ENCODE measurements at places on chromosomes 4 and X.

GRCh38 chr4:175906384-175906783 lies 94.3 kb upstream of the GPM6A start:
- no peak overlapping the region for H3K27ac ChIP-seq
- H3K4me1 ChIP-seq: no peaks in the 10 kb centered on the region
- no peaks in the 10 kb centered on the region for H3K36me3 ChIP-seq
- peaks cover 3% of the 10 kb centered on the region for H3K27me3 ChIP-seq

- H3K27me3 ChIP-seq: peaks cover 2% of the 10 kb centered on the region
- H3K36me3 ChIP-seq: no peaks in the 10 kb centered on the region
- H3K4me1 ChIP-seq: peaks cover 1% of the 10 kb centered on the region
- H3K27ac ChIP-seq: no peak overlapping the region
- H3K4me3 ChIP-seq: no peak overlapping the region
Measured at GRCh38 chr4:189792924-189793618, 147.6 kb upstream of the FRG1 start.

DNA sequence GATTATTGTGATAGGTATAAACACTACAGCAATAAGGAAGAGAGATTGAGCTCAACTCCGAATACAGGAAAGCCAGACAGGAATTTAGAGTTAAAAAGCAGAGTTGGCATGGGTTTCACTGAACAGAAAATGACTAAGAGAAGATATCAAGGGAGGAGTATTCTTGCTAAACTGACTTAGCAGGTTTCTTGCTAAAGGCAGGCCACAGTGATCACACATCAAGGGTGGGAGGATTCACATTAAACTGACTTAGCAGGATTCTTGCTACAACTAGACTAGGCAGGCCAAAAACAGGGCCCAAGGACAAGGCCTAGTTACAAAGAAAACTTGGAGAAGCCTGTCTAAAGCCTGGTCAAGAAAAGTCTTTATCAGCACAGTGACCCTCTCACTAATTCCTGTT lies 195.1 kb downstream of the MAGEB5 start:
- no peak for DNase-seq
- no peaks in the 10 kb centered on the region for H3K27me3 ChIP-seq
- no peaks in the 10 kb centered on the region for H3K4me1 ChIP-seq
- no peaks in the 10 kb centered on the region for H3K36me3 ChIP-seq

DNA sequence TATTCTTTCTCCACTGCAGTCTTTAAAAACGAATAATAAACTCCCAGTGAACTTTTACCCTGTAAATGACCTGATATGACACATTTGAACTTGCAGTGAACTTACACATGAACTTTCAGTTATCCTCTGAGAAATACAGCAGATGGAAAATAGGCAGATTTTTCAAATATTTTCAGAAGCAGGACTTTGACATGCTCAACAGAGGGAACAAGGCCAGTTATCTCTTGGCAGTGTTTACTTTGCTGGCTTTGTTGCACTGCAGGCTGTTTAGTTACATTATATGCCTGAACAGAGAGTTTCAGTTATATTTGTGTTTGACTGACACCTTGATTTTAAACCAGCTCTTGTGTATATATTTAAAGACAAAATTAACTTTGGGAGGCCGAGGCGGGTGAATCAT lies 47.6 kb upstream of the FGG start:
- no peak for DNase-seq
- no peaks in the 10 kb centered on the region for H3K27me3 ChIP-seq
- H3K4me3 ChIP-seq: no peak overlapping the region
- peak overlapping the region; percentile 93 for H3K27ac ChIP-seq
- peaks cover 16% of the 10 kb centered on the region for H3K4me1 ChIP-seq
- H3K36me3 ChIP-seq: peaks cover 25% of the 10 kb centered on the region

GRCh38 chr4:84790769-84791565 lies 175.5 kb downstream of the WDFY3 start:
- no peaks in the 10 kb centered on the region for H3K27me3 ChIP-seq
- no peak for DNase-seq
- peaks cover 39% of the 10 kb centered on the region for H3K36me3 ChIP-seq

DNA sequence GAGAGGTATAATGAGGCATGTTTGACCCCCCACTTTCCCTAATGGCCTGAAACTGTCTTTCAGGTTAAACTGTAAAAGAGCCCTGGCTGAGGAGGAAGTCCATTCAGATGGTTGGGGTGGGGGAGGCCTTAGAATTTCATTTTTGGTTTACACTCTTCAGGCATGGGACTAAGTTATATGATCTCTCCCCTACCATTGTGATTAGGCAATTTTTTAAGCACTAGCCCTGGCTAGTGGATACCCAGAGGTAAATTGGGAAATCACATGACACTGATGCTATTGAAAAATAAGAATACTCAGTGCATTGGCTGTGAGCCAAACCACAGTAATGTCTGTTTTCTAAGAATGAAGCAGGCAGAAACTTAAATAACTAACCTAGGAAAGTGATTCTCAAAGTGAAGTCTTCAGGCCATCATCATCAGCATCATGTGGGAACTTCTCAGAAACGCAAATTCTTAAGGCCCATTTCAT lies 149.7 kb downstream of the RRAGB start:
- DNase-seq: no peak
- no peaks in the 10 kb centered on the region for H3K27me3 ChIP-seq
- no peaks in the 10 kb centered on the region for H3K36me3 ChIP-seq
- H3K27ac ChIP-seq: no peak overlapping the region
- H3K4me1 ChIP-seq: peaks cover 4% of the 10 kb centered on the region

DNA sequence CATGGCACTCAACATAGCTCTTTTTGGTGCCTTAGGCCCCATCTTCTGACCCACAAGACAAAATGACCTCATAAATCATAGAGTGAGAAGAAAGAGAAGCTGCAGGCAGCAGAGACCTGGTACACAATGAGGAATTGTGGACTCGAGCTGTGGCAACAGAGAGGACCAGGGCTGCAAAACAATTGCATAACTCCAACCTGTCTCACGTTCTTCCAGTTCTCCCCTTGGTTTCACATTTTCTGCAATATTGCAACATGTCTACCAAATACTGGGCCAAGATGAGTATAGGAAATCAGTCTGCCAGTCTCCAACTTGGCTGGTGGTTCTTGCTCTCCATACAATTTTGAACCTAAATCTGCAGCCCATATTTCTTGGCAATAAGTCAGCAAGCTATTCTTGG lies 105.3 kb downstream of the KDR start:
- no peaks in the 10 kb centered on the region for H3K36me3 ChIP-seq
- H3K27ac ChIP-seq: peak overlapping the region; percentile 3
- no peaks in the 10 kb centered on the region for H3K27me3 ChIP-seq
- peaks cover 9% of the 10 kb centered on the region for H3K4me1 ChIP-seq

GRCh38 chr4:75289914-75290582 lies 224.2 kb downstream of the RCHY1 start:
- no peaks in the 10 kb centered on the region for H3K27me3 ChIP-seq
- no peak overlapping the region for H3K27ac ChIP-seq
- peaks cover 29% of the 10 kb centered on the region for H3K4me1 ChIP-seq
- no peak overlapping the region for H3K4me3 ChIP-seq

GRCh38 chrX:85992811-85993229 lies 54.5 kb downstream of the CHM start:
- peaks cover 39% of the 10 kb centered on the region for H3K4me1 ChIP-seq
- H3K27me3 ChIP-seq: no peaks in the 10 kb centered on the region
- DNase-seq: no peak
- peak overlapping the region; percentile 30 for H3K27ac ChIP-seq
- H3K36me3 ChIP-seq: peaks cover 28% of the 10 kb centered on the region

- H3K27me3 ChIP-seq: no peaks in the 10 kb centered on the region
- no peak for DNase-seq
- H3K4me3 ChIP-seq: no peak overlapping the region
- H3K36me3 ChIP-seq: peaks cover under 1% of the 10 kb centered on the region
Measured at GRCh38 chr4:33975995-33976394, 2268.3 kb downstream of the ARAP2 start.

GRCh38 chrX:49910344-49910743 lies 12.1 kb upstream of the CLCN5 start:
- peaks cover 14% of the 10 kb centered on the region for H3K4me1 ChIP-seq
- DNase-seq: no peak
- H3K4me3 ChIP-seq: no peak overlapping the region
- peak overlapping the region; percentile 74 for H3K27ac ChIP-seq

- no peak overlapping the region for H3K27ac ChIP-seq
- H3K36me3 ChIP-seq: peaks cover 4% of the 10 kb centered on the region
- no peaks in the 10 kb centered on the region for H3K27me3 ChIP-seq
- H3K4me1 ChIP-seq: peaks cover 33% of the 10 kb centered on the region
- H3K4me3 ChIP-seq: no peak overlapping the region
Measured at GRCh38 chr4:16195209-16195608, 31.1 kb downstream of the TAPT1 start.

DNA sequence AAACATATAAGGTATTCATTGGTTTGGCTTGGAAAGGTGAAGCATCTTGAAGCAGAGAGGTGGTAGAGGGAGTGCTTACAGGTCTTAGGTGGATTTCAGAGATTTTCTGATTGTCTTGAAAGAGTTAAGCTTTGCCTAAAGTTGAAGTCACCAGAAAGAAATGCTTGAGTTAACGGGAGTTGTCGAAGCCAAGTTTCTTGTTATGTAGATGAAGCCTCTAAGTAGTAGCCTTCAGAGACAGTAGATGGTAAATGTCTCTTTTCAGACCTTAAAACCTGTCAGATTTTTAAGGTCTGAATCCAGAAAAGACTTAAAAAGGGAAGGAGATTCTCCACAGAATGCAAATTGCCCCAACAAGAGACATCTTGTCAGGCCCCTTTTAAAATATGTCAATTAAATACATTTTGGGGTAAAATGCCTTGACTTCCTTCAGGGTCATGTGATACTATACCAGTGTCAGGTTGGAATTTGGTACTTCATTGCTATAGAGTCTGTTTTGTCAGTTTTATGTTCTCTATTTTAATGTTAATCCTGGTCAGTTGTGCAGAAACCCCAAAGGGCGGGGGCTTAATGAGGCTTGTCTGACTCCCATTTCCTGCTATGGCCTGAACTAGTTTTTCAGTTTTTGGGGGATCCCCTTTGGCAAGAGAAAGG lies 81.0 kb downstream of the PCDH18 start:
- H3K27ac ChIP-seq: peak overlapping the region; percentile 54
- no peaks in the 10 kb centered on the region for H3K36me3 ChIP-seq
- no peak for DNase-seq
- no peaks in the 10 kb centered on the region for H3K27me3 ChIP-seq
- peaks cover 23% of the 10 kb centered on the region for H3K4me1 ChIP-seq
- no peak overlapping the region for H3K4me3 ChIP-seq

DNA sequence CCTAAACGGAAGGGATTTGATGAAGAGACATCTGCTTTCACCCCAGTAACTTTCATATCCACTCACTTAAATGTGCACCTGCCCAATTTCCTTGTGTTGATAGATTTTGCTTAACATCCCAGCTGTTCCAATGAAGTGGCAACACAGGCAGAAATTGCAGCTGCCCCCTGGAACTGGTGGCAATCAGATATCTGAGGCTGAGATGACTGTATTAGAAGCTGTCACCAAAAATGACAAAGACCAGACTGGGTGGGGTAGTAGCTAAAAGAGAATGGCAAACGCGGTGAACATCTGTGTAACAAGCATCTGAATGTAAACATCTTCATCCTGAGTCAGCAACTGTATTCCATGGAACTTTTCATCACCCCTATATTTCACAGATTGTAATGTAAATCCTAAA lies 17.1 kb downstream of the GABRA2 start:
- no peak for DNase-seq
- peaks cover 36% of the 10 kb centered on the region for H3K27me3 ChIP-seq
- no peaks in the 10 kb centered on the region for H3K36me3 ChIP-seq
- H3K4me1 ChIP-seq: no peaks in the 10 kb centered on the region

DNA sequence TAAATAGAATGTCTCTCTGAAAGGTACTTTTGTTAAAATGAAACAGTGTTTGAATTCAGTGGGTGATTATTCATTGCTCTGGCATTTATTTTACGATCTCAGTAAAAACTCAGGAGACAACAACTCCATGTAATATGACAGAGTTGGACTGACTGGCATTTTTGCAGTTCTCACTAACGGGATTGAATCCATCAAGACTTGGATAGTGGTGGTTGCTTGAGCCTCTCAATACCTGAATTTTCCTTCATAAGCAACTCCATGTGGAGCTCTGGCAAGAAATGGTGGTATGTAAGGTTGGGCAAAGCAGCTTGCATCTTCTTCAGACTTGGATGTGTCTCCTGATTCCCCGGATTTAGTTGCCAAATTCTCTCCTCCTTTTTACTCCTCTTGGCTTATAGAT lies 72.7 kb downstream of the FRMPD4 start:
- no peak overlapping the region for H3K4me3 ChIP-seq
- no peak overlapping the region for H3K27ac ChIP-seq

DNA sequence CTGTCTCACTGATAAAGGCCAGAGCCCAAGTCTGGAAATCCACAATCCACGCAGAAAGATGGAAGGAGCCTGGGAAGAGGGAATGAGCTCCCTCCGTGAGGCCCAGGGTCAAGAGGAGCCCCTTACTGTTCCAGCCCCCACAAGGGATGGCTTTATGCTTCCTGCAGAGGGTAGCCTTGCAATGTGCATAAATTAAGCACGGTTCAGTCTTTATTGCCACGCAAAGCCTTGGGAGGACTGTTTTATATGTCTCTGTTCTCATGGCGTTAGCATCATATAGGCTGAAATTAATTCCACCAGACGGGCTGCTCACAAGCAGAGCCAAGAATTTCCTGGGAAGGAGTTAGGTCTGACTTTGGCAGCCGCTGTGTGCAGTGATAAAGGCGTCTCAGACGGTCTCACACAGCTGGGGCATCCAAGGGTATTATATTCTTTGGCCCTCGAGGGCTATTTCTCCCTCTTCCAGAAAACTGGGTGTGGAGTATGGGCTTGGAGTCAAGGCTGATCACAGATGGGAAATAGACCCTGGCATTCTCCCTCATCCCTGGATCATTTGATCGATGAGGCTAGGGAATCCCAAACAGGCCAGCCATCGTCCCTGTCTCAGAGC lies 38.5 kb downstream of the CYTL1 start:
- peaks cover under 1% of the 10 kb centered on the region for H3K36me3 ChIP-seq
- H3K4me1 ChIP-seq: peaks cover 3% of the 10 kb centered on the region
- DNase-seq: no peak
- no peaks in the 10 kb centered on the region for H3K27me3 ChIP-seq
- H3K27ac ChIP-seq: no peak overlapping the region

DNA sequence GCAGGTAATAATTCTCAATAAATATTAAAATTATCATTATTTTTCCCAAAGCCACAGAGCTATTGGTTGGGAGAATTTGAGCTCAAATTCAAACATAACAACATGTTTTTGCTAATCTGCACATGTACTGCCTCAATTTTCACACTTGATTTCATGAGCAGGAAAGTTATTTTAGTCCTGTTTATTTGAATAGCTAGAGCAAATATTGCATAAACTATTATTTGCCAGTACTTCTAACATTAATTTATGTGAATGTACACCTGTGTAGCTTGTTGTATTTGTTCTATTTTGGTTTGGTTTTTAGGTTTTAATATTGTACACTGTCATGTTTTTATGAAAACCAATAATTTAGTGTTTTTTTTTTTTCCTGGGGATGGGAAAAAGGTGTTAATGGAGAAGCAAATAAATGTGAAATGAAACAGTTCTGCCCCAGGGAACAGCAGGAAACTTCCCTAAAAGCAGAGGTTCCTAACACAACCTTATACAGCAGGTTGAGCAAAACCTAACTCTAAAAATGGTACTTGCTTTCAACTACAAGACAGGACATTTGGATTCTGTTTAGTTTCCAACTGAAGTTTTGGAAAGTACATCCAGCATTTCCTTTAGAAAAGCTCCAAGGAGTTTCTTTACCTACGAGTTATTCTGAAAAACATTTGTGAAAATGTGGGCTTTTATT lies 99.4 kb downstream of the SYNPO2 start:
- DNase-seq: no peak
- H3K4me3 ChIP-seq: no peak overlapping the region
- peaks cover 8% of the 10 kb centered on the region for H3K4me1 ChIP-seq
- no peak overlapping the region for H3K27ac ChIP-seq
- no peaks in the 10 kb centered on the region for H3K36me3 ChIP-seq
